ENCODE measurements at places on chromosomes 11 and 22.
A peak's percentile ranks its signal among the peaks of the same experiment; 100 is the strongest.

DNA sequence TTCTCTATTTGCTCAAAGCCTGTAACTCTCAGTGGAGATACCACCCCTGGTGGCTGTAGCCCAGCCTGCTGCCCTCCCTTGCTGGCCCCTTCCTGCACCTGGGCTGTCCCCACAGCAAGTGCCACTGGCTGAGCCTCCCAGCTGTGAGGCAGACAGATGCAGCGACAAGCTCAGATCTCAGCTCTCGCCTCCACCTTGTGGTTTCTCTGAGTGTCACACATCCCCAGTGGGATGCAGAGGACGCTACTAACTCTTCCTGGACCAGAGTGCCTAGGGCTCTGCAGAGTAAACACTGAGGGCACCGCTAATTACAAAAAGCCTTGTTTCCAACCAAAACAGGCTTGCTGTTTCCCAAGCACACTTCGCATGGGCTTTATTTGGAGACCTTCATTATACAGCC, 8.9 kb downstream of the YPEL1 start:
- no peak for DNase-seq

DNA sequence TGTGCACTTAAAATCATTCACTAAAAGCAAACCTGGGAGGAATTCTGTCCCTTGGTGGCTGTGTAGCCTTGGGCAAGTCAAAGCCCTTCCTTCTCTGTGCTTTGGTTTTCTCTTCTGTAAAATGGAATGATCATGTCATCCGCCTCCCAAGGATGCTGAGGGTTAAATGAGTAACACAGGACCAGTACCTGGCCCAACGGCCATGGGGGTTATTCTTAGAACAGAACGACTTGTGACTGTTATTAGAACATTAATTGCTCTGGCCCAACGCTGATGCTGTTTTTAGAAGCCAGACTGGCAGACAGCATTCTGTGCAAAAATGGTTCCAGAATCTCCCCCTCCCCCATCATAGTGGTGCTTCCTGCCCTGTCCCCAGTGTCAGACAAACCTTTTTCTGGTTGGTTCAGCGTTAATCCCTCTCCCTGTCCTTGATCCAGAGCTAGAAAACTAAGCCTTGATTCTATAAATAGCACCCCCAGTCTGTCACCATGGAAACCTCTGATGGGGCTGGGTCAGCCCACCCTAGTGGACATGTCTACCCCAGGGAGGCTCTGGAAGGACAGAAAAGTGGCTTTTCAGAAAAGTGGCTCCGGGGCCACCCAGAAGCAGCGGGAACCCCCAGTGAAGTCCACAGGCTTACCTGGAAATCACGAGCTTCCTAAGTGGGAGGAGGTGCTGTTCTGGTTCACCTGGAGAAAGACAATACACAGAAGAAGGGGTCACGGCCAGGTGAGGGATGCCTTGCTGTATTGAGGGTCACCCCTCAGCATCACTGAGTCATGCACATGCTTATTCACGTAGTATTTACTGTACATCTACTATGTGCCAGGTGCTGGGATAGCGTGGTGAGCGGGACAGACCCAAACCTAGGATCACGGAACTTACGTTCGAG, 15.5 kb upstream of the TFIP11 start:
- no peak for DNase-seq

DNA sequence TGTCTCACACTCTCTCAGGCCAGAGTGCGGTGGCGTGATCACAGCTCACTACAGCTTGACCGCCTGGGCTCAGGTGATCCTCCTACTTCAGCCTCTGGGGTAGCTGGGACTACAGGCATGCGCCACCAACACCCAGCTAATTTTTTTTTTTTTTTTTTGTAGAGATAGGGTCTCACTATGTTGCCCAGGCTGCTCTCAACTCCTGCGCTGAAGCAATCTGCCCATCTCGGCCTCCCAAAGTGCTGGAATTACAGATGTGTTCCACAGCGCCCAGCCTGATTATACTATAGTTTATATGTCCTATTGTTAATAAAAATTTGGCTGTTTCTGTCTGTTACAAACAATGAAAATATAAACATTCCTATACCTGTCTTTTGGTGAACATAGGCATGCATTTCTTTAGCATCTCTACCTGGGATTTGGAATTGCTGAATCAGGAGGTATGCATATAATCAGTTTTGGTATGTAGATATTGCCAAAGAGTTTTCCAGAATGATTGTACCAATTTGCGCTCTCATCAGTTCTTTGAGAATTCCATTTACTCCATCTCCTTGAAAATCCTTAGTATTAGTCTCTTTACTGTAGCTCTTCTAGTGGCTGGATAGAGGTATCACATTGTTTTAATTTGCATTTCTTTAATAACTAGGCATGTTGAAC, 78.8 kb downstream of the TEAD1 start:
- DNase-seq, result no peak

DNA sequence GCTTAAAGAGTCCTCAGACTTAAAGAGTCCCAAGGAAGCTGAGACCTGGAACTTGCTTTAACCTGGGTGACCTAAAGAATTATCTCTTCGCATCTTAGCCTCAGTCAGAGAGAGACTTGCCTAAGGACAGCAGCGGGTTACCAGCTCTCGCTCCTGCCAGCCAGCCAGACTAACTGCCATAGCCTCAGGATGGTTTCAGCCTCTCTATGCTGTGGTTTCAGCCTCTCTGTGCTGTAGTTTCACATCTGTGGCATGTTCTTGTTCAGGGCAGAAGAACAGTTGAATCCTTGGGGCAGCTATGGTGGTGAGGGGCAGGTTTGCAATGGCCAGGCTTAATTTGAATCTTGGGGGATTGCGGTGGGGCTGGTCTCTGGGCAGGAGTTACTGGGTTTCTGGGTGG, 2.3 kb downstream of the FRMD8 start:
- DNase-seq, result no peak

DNA sequence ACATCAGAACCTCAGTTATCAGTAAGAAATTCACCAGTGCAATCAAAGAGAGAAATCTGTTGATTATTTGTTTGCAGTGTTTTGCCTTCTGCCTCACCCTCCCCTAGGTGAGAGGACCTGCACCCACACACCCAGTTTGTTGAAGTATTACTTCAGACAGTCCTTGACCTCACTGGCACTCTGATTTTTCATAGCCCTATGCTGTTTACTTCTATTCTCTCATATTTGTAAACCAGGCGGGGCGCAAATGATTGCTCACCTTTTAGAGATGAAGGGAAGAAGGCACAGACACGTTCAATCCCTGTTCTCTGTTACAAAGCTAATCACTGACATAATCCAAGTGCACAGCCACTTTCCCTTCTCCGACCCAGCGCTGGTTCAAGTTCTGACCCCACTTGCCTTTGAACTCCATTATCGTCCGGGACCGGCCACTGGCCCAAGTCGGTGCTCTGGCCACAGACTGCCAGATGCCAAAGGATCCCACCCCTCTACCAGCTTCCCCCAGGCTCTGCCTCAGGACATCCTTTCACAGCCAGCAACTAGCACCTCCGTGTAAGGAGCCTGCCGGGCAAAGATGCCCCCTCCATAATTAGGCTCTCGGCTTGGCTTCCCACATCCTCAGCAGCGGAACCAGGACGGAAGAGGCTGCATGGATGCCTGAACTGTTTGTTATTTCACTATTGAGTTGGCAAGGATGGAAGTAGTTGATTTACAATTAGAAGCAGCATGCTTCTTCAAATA, 1.7 kb downstream of the ETS1 start:
- no peak for DNase-seq

DNA sequence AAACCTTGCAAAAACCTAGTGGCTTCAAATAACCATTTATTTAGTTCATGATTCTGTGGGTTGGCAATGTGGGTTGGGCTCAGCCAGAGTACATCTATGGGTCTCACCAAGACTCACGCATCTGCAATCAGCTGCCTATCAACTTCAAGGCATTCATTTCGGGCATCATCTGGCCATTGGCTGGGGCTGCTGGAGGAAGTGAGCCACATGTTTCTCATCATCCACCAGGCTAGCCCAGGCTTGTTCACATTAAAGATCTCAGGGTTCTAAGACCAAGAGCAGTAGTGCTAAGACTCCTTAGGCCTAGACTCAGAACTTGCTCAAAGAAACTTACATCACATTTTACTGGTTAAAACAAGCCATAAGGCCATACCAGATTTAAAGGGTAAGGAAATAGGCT, 478.9 kb upstream of the ARHGAP42 start:
- DNase-seq, result peak; percentile 9

DNA sequence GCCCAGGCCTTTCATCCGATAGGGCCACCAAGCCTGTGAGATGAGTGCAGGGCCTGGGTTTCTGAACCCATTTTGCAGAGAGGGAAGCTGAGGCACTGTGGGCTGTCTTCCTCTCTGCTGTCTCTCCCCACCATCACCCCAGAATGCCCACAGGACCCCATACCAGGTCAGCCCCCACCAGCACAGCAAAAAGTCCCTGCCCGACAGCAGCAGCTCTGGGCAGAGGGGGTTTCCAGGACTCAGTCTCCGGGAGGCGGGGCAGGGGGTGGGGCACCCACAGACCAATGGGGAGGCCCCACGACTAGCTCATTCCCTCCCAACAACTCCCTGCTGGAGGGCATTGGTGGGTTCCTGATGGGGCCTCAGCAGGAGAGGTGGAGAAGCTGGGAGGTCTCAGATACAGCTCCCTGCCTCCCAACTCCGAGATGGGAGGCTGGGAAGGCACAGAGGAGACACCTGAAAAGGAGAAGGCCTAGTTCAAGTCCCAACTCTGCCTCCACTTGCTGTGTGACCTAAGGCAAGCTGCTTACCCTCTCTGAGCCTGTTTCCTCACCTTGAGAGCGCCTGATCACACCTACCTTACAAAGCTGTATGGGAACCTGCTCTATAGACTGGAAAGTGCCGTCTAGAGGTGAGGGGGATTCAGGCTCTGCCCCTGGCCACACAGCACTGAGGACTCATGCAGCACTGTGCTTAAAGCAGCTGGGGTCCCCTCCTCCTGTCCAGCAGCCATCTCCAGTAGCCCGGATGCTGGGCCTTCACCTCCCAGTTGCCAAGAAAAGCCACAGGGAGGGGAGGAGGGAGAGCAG, 3.5 kb downstream of the CBX7 start:
- DNase-seq, result no peak

- no peak for DNase-seq
These were observed 185.2 kb upstream of the DDI1 start for GRCh38 chr11:103851166-103851651.

GRCh38 chr11:120137187-120137610, 714 bp downstream of the TRIM29 start:
- no peak for DNase-seq

DNA sequence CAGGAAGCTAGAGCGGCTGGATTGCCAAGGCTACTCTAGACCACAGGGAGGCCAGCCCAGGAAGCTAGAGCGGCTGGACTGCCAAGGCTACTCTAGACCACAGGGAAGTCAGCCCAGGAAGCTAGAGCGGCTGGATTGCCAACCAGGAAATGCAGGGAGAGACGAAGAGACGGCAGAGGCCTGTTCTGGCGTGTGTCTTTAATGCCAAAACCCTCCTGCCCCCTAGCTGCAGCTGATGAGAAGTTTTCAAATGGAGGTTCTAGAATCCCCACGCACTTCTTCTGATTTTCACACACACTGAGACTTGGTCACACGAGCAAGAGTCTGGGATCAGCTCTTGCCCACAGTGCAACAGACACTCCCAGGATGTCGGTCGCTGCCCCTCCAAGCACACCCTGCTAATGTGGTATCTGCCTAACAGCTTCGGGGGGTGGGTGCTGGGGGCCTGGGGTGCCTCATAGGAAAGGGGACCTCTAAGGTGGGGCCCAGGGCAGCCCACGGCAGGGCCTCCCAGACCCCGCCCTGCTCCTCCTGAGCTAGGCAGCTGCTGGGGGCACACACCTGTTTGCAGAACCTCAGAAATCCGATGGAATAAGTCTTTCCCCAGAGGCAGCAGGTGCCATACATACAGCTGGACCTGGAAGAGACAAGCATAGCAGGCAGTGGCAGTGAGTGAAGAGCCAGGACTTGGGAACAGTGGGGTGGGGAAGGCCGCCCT, 28.5 kb downstream of the MAFF start:
- DNase-seq, result no peak

GRCh38 chr11:69878927-69879728, 59.9 kb upstream of the FGF3 start:
- DNase-seq, result no peak

DNA sequence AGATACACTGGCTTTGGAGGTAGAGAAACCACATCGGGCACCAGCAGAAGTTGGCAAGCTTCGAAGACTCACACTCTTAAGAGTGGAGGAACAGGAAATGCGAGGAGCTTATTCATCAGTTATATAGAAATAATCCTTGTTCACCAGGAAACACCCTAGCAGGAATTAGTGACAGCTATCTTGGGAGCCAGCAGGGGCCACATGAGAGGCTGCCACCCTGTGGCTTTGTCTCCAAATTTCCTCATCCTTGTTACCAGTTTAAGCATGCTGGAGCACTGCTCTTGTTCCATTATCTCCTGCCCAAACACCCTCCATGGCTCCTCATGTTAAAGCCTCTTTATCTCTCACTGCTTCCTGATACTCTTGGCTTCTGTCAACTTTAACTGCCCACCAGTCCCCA, 131.0 kb downstream of the PLEKHA7 start:
- DNase-seq, result no peak

- no peak for DNase-seq
These were observed 138.1 kb upstream of the SORL1-AS1 start for GRCh38 chr11:121590772-121591404.

DNA sequence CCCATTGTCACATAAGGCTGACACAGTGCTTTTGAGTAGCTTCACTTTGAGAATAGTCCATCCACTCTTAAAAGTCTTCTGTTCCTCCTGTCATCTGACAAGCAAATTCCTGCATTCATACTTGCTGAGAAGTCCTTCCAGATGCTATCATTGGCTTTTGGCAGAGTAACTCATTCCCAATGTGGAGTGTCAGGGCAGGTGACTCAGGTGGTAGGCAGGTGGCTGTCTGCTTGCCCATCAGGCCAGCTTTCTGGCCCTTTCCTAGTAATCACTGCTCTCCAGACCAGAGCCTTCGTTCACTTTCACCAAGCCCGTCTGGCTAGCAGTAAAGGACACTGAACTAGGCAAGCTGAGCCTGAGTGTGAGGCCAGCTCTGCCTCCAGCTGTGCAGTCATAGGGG, 162.5 kb upstream of the CCDC90B start:
- no peak for DNase-seq

DNA sequence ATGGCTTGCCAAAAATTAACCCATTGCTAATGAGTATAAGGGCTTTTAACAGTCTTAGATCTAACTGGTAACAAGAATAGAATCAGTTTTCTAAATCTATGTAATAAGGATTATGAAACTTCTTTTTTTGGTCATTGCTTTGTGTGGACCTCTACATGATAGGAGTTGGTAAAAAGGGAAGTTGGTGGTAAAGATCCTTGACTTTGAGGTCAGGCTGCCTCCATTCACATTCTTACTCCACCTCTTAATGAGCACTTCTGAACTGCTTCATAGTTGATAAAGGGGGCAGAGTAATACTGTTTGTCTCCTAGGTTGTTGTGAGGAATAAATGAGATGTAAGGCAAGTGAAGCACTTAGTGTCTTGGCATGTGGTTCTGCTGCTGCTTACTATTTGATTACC, 10.6 kb downstream of the EIF3M start:
- DNase-seq, result no peak

DNA sequence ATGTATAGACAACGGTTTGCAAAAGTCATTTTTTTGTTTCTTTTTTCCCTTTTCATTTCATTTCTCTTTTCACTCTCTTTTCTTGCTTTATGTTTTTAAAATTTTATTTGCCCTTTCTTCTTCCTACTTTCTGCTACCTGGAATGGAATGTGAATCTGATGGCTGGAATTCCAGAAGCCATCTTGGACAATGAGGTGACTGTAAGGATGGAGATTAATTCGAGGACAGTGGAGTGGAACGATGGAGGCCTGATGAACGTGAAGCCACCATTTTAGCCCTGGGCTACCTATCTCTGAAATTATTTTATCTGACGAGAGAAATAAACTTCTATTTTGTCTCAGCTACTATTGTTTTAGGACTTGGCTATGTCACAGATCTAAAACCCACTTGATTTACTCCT, 2.8 kb upstream of the POLA2 start:
- no peak for DNase-seq

GRCh38 chr22:40026641-40027040, 31.9 kb downstream of the FAM83F start:
- no peak for DNase-seq

All from keratinocyte (primary cell).